ENCODE measurements at places on chromosomes 3 and 15.

- no peak for DNase-seq
Observed at GRCh38 chr3:132978464-132978863, 59.7 kb upstream of the TMEM108 start.

GRCh38 chr15:29208836-29209235 lies 60.8 kb downstream of the NSMCE3 start:
- no peak for DNase-seq

DNA sequence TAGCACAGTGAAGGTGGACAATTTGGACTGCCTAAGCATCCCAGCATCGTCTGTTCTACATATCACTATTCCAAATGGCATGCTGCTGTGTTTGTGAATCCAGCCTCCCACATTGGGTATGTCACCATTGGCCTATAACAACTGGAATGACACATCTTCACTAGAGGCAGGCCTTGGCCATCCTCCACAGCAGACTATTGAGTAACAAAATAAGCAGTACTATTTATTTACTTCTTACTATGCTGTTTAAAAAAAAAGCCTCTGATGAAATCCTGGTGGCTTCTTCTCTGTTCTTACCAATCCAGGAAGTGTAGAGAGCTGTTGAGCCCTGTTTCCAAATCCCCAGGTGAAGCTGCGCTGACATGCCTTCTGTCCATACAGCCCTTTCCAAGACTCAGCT lies 30.6 kb upstream of the CERS3 start:
- no peak for DNase-seq

- no peak for DNase-seq
Observed at GRCh38 chr15:94844198-94844537, 612.8 kb downstream of the MCTP2 start.

DNA sequence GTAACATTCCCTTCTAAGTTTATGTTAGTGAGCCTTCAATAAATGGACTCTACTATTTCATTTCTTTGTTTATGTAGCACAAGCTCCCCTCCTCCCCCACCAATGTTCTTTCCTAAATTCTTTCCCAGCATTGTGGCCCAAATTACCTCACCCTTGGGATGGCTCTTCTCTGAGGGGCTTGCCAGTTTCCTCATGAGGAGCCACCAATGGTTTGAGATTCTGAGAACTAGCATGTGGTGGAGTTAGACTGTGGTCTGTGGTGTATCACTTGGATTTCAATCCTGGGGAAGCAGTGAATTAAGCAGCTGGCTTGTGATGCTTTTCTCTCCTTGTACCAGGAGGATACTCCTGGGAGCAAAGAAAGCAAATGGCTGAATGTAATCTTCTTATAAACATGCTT lies 50.0 kb upstream of the NPHP3 start:
- no peak for DNase-seq

- DNase-seq, result no peak
Observed at GRCh38 chr3:114214542-114215341, 22.6 kb downstream of the ZNF80 start.

- no peak for DNase-seq
Observed at GRCh38 chr15:29784413-29784812, 37.9 kb downstream of the TJP1 start.

DNA sequence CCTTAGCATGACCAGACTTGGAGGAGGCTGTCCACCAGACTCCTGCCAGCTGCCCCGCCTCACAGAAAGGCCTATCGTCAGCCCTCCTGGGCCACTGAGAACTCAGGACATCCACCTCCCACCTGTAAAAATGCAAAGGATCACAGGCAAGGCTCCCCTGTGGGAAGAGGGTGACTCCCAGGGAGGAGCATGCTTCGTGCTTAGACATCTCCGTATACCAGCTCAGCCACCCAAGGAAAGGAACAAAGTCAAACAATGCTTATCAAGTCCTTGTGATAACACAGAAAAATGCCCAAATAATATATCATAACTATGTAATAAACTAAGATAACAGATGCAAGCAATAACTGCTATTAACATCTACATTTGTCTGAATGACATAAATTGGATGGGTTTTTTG lies 4.2 kb downstream of the RMDN3 start:
- no peak for DNase-seq

- no peak for DNase-seq
Observed at GRCh38 chr3:133859381-133860234, 36.1 kb downstream of the RAB6B start.

DNA sequence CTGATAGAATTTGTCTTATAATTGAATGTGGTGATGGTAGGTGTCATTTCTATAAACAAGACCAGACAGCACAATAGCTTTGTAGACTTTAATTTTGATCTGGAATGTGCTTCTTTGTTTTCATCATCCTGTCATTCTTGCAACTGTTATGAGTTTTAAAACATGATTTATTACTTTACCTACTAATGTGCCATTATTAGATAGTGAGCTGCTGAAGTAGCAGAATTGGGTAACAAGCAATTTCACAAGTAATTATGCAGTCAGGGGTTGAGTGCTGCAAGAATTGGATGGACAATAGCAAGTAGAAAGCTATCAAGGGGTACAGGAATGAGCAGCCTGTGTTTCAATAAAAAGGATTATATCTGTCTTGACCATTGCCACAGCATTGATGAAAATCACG lies 975.6 kb downstream of the ROBO1 start:
- no peak for DNase-seq

DNA sequence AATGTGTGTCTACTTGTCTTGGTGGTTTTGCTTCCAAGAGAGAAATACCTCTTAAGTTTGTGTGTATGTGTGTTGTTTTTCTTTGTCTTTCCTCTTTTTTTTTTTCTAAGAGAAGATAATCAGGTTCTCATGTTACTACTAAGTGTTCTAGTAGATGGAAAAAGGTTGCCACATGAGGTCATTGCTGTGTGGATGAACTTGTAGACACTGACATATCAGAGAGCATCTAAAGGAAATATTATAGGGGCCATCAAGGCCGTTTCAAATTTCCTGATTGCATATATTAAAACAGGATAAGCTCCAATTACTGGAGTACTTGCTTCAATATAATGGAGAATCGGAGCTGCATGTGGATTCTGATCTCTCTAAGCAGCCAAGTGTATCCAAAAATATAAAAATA lies 747.5 kb downstream of the NR2F2 start:
- DNase-seq, result no peak

DNA sequence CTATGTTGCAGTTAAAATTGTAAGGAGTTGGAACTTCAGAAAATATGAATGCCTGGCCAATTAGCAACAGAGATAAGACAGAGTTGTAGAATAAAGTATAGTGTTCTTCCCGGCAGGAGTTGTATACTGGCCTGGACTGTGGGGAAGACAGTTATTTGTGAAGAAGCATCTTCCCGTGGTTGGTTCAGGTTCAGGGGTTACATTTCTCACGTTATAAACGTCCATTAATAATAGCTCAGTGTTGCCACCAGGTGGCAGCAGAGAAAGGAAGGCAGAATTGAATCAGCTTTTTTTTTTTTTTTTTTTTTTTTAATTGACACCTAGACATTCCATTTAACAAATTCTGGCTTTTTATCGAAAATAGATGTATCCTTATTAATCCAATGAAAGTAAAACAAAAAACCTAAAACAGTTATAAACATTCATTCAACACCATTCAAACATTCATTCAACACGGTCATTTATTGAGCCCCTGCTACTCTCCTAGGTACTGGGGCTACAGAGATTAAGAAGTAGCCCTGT lies 66.4 kb upstream of the NR2E3 start:
- peak; percentile 60 for DNase-seq

DNA sequence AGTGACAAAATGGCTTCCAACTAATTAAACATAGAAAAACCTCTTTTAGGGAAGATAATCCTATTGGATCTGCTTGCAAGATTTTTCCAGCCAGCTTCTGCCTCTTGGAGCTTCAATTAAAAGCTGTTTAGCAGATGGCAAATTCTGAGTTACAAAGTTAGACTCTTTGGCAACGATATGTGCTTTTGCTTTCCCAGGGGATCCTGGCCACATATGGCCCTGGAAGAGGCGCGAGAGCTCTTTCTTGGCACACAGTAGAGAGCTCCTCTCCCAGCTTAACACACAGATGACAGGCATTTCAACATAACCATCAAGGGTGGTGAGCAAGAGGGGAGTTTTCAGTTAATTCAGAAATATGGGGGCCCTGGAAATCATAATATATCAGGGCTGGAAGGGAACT lies 41.6 kb upstream of the GALNT15 start:
- no peak for DNase-seq

- DNase-seq, result no peak
Observed at GRCh38 chr15:90650117-90650955, 66.8 kb upstream of the BLM start.

GRCh38 chr15:64921711-64922110 lies 10.0 kb downstream of the ANKDD1A start:
- no peak for DNase-seq

DNA sequence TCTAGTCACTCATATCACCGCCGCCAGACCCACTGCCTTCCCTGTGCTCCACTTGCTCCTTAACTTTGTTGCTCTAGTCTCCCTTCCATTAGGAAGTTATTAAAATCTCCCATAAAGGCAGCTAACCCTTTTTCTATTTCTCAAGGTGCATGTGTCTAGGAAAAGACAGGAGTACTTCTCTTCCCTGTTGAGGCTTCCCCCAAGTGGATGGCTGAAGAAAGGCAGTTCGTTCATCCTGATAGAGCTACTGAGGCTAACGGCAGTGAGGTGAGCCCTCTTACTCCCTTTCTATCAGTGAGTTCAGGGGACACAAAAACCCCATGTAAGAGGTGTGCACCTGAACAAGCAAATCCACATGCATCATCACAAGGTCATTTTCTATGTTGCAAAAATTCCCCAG lies 397.8 kb downstream of the IGSF11 start:
- DNase-seq, result no peak

- peak; percentile 5 for DNase-seq
Observed at GRCh38 chr3:64399205-64399800, 174.0 kb upstream of the PRICKLE2 start.

DNA sequence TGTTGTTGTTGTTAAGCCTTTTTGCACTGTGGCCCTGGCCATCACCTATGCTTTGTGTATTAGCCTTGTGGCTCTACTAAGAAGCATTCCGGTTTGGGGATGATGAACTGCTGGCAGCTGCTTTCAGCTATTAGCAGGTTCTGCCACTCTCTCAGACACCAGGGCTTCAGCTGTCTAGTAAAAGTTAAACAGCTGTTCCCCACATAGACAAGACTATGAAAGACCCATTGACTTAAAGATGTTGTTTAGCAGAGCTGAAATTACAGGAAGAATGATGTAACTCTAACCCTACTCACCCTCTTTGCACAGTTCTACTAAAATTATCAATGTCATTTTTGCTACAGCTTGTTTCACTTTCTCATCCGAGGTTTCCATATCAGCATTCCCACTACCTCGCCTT lies 131.2 kb upstream of the CGNL1 start:
- DNase-seq, result no peak

- peak; percentile 33 for DNase-seq
Observed at GRCh38 chr3:9715764-9716437, 12.3 kb downstream of the CPNE9 start.

DNA sequence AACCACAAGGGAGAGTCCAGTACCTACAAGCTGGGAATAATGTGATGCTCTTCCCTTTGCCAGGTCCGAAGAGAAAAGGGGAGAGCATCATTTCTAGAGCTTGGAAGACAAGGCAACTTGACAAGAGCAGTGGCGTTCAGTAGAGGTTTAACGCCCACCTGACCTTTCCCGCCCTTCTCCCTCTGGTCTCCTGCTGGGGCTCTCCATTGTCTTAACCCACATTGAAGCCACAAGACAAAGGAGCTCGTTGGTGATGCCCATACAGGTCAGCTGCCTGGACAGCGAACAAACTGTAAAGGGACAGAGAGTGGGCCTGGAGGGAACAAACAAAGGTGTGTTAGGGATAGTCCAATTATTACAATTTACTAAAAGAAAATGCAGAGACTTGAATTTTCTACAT lies 13.1 kb upstream of the DUT start:
- no peak for DNase-seq

DNA sequence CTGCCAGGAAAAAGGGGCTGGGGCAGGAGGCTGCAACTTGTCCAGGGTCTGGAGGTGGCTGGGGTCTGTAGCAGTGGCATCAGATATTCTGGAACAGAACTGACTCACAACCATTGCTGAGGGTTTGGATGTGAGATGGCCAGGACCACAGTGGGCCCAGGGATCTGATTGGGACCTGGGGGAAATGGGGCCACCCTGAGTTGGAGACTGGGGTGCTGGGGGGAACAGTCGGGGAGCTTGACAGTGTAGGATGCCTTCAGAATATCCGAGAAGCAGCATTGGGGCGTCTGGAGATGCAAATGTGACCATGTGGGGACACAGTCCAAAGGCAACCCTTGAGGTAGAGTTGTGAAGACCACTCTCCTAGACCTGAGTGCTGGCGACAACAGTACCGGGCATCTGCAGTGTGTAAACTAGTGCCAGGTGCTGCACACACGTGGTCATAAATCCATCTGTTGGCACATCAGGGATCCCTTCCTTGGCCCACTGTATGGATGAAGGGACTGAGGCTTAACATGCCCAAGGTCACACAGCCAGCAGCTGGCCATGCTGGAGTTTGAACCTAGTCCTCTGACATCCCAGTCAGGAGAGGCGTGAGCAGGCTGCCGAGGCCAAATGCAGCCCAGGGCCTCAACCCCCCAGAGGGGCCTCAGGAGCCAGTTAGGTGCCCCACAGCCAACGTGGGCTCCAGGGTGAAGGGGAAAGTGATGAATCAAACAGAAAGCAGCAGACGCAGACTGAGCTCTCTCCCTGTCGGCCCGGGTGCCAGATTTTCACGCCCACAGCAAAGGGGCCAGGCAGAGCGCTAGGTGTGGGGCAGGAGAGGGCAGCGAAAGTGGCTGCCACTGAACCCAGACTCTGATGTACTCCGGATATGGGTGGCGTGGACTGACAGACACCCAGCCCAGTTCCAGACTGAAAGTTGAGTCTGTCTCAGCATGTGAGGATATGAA lies 18.8 kb downstream of the HEMK1 start:
- DNase-seq, result peak; percentile 80

- DNase-seq, result no peak
Observed at GRCh38 chr15:75921732-75922703, 18.3 kb downstream of the FBXO22 start.

DNA sequence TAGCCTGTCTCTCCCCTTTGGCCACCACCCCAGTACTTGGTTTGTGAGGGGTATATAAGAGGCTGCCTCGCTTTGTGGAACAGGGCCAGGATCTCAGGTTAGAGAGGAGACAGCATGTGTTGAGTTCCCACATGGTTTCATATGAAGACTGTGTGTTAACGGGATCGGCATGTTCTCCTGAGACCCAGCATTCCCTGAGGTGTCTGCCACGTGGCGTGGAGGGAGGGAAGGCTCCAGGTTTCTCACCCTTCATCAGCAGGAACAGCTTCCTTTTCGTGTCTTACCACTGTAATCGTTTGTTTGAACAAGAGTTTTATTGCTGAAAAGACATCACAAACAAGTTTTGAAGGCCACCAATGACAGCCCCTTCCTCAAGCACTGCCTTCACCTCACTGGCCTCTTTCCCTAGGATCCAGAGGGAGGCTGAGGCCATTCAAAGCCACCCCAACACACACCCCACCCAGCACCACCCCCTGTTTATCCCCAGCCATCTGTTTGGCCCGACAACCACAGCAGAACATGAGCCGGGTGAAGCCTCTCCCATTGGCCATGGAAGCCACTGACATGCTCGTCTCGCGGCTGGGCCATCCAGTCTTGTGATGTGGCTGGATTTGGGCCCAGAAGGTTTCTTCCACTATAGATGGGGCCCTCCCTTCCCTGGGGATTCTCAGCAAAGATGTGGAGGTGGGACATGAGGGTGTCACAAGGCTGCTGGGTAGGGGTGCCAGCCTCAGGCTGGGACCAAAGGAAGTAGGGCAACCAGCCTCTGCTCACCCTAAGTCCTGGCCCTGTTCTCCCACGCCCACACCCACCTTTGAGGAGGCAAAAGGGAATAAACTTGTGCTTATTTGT lies 10.0 kb downstream of the BHLHE40 start:
- no peak for DNase-seq

- no peak for DNase-seq
Observed at GRCh38 chr3:64170270-64170669, 55.0 kb downstream of the PRICKLE2 start.

GRCh38 chr3:80192936-80193335 lies 425.1 kb upstream of the ROBO1 start:
- DNase-seq, result no peak

Data from stimulated activated CD4-positive, alpha-beta T cell treated with anti-CD3 and anti-CD28 coated beads, Interleukin-2, amount 100 ng/mL, for 48 hours (primary cell).